Central memory CD4-positive, alpha-beta T cell (primary cell): ENCODE measurements at places on chromosomes 3 and 15.

- no peak for DNase-seq
Observed at GRCh38 chr3:31707286-31707685, 174.6 kb downstream of the STT3B start.

- no peak for DNase-seq
Observed at GRCh38 chr3:56772952-56773938, 28.5 kb downstream of the ARHGEF3 start.

DNA sequence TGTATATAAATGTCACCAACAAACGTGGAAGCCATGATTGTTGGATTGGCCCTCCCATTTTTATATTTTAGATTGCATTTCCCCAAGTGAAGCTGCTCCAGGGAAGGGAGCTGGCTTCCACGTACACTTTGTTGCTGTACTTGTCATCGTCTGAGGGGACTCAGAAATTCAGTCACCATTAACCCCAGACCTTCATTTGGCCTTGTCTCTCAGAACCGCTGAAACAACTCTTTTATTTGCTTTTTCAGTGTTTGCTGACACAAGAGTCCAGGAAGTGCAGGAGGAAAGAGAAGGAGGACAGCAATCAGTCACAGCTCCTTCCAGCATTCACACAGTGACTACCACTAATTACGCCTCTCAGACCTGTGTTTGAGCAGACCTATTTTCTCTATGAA lies 276.5 kb downstream of the TBL1XR1 start:
- DNase-seq: no peak

GRCh38 chr3:83230376-83230775 lies 1468.9 kb upstream of the GBE1 start:
- DNase-seq: no peak

- DNase-seq: no peak
Observed at GRCh38 chr3:184377882-184378445, at the start of gene THPO. Gene THPO (minus strand): TSS chr3:184378207. CDS start chr3:184376259, 1,948 bp downstream.

DNA sequence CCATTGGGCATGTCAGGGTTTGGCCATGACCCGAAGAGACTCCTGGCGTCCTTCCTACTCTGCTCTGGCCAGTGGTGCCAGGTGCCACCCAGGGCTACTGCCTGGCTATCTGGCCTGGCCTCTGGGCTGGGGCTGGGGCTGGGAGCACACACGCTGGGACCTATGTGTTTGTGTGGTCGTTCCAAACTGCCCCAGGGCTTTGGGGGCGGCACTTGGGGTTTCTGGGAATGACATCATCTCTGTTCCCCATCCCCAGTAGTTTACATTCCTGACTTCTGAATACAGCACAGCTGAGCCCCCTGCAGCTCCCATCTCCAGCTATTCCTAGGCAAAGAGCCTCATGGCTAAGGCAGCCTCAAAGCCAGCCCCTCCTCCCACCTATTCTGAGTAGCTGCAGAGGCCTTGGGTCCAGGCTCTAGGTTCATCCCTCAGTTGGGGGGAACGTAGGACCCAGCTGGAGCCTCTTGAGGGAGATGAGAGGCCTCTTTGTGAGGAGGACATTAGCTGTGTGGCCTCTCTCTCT lies 24.3 kb downstream of the PLEKHO2 start:
- DNase-seq: no peak

DNA sequence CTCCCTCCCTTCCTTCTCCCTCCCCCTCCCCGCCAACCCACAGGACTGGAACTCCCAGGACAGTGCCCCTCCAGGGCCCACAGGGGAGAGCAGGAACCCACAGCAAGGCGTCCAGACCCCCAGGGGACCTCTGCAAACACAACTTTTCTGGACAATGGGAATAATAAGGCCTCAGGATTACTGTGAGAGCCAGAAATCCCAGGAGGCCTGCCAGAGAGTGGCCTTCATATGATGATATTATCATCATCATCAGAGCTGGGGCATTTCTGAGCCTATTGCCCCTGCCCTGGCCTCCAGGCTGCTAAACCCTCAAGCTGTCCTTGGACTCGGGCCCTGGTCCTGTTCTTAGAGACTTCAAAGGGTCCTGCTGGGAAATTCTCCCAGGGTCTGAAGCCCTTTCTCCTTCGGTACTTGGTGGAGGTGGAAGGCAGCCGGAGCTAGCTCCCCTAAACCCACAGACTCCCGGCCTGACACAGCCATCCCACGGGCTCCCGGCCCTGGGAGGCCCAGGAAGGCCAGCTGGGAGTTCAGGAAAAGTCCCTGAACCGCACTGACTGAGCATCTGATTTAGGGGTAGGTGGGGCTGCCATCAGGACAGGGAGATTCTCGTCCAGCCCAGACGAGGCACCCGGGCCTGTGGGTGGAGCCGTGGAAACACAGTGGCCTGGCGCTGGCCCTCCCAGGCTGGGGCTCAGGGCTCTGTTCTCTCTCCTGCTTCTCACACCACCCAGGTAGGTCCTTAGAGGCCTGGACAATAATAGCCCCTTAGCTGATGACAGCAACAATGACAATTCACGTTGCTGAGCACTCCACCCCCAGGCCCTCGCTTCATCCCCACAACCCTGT lies 4.9 kb downstream of the CALML4 start:
- no peak for DNase-seq
